ENCODE measurements at places on chromosomes 13 and 19.
A peak's percentile ranks its signal among the peaks of the same experiment; 100 is the strongest.

GRCh38 chr13:48138270-48138669 is 43.4 kb upstream of the MED4 start:
- DNase-seq, result no peak

GRCh38 chr19:38079926-38080380 is 144.1 kb downstream of the DPF1 start:
- DNase-seq, result peak; percentile 76

DNA sequence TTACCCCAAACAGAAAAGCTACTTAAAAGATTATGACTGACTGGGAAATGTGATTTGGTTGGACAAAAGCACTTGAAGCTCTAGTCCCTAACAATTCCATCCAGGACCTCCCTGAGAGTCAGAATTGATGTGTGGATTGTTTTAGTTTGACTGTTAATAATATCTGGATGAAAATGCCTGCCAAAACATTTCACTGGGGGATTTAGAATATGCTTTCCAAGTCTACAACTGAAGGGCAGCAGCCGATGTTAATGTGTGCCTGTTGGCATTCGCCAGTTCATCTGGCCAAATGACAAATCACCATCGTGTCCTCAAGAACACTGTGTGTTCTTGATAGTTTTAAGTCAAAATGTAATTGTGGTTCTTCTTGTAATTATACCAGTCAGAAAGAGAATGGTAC is 76.0 kb upstream of the TSC22D1 start:
- no peak for DNase-seq

DNA sequence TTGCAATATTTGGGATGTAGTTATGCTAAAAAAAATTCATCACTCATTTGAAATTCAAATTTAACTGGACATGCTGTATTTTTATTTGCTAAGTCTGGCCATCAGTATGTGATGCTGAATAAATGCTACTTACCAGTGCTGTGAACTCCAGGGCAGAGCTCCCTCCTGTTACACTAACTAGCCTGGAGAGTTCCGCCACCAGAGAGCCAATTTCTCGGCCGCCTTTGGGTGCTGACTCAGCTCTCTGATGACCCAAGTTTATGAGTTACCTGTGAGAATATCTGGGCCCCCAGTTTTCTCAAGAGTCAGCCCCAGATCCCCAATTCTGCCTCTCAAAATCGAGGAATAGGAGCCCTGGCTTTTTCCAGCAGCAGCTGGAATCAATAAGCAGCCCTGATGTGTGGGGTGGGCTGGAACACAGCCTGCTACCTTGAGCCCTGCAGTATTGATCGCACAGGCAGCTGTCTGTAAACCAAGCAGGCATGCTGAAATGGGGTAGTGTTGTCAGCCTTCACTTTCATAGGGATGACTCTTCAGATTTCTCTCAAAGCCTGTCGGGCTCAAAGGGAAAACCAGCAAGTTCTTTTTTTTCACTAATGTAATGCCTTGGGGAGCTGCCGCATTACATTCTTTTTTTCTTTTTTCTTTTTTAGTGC is 113.7 kb downstream of the DNAJC15 start:
- DNase-seq, result no peak

DNA sequence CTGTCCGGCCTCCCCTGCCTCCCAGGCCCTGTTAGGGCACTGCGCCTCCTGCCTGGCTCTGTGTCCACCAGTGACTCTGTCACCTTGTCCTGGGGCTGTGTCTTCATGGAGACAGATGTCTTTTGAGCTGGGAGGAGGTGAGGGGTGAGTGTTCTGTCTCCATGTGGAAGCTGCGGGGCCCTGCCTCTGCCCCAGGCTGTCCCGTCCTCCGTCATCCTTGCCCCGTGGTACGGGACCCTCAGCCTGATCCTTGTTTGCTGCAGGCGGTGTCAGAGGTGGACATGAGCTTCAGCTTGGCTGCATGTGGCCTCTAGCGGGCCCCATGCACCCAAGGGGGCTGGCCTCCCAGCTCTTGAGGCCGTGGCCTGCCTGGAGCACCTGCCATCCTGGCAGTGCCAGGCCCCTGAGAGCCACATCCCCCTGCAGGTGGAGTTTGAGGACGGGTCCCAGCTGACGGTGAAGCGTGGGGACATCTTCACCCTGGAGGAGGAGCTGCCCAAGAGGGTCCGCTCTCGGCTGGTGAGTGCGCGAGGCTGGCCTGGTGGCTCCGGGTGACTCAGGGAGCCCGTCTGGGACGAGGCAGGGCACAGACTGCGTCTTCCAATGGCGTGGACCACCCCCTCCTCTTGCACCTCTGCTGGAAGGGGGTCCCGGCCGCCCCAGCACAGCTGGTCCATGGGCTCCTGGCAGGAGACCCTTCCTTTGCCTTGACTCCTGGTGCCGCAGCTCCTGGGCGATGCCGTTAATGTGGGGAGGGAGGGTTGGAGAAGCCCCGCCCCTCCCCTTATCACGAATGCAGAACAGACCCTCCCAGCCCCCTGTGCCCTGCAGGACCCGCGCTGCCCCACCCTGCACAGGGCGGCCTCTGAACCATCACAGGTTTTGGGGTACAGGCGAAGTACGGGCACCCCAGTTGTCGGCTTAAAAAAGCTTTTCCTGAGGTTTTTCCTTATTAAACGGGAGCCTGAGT is 181.3 kb downstream of the KDM4B start:
- DNase-seq, result no peak

- no peak for DNase-seq
Observed at GRCh38 chr19:54388802-54389139, 24.0 kb upstream of the LAIR1 start.

DNA sequence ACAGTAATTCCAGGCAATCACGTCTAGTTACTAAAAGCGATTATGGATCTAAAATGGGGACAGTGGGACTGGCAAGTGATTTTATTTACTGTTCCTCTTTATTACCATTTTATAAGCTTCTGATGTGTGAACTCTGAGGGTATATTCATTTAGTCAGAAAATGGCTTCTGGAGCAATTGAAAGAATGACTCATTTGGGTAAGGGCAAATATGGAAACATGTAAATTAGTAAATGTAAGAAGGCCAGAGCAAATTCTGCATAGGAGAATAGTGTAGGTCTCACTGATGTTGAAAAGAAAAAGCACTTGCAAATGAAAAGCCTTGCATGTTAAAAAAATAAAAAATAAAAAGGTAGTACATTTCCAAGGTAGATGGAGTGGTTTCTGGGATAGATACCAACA is 262.2 kb downstream of the KLF5 start:
- DNase-seq, result no peak
